ENCODE measurements at places on chromosomes 12 and 14.

- no peak for DNase-seq
Measured at GRCh38 chr12:15979096-15980092, 68.3 kb downstream of the DERA start.

GRCh38 chr12:28351414-28351813, 161.2 kb downstream of the CCDC91 start:
- DNase-seq = no peak

DNA sequence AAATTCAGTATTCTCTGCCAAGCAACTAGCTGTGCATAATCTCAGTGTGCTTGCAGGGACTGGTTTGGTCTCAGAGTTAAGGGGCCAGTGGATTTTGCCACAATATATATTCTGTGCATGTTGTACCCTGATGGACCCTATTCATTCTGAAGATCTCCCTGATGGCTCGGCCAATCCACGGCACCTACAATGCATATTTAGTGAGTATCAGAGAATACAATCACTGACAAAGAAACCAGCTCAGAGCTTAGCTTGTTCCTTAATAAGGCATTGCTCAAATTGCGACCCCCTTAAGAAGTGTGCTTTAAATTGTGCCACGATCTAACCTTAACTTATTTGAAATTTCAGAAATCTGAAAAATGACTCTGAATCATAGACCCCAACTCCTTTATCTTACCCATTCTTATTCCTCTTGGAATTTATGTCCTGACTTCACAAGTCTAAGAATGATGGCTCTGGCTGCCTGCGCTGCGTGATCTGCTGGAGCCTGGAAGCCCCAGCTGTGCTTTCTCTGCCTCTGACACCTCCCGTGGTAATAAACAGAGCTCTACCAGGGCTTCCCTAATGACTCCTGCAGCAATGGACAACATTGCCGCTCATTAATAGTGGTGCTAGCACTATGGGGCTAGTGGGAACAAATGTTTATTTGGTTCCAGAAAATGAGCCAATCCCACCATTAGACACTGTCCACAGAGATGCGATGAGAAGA, 9.0 kb upstream of the DCAF4 start:
- DNase-seq = no peak

GRCh38 chr12:127657036-127657435, 609.9 kb upstream of the TMEM132C start:
- DNase-seq = no peak

DNA sequence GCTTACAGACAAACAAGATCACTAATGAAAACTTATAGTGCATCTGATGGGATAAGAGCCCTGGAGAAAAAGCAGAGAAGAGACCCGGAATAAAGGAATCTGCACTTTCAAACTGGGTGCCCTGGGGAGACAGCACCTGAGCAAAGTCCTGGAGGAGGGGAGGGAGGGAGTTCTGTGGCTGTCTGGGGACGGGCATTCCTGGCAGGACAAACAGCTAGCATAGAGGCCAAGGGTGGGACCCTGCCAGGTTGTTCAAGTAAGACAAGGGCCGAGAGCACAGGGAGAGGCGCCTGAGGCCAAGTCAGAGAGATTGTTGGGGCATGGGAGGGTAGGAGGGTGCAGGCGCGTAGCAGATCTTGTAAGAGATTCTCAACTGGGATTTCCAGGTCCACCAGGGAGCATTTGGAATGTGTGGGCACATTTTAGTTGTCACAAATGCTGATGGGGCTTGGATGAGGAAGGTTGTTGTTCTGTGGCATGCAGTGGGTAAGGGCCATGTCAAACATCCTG, 14.2 kb downstream of the IQSEC3 start:
- no peak for DNase-seq

DNA sequence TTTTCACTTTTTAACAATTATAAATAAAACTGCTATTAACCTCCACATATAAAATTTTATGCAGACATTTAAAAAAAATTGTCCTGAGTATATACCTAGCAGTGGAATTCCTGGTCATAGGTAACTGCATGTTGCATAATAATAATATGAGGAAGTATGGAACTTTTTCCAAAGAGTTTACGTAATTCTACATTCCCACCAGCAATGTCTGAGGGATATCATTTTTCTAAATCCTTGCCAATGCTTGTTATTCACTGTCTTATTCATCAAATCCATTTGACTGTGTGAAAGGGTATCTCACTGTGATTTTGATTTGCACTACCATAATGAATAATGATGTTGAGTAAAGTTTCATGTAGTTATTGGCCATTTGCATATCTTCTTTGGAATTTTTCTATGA, 393.8 kb downstream of the LRFN5 start:
- DNase-seq = no peak

- DNase-seq = no peak
Measured at GRCh38 chr14:35499180-35499579, 34.8 kb upstream of the INSM2 start.

DNA sequence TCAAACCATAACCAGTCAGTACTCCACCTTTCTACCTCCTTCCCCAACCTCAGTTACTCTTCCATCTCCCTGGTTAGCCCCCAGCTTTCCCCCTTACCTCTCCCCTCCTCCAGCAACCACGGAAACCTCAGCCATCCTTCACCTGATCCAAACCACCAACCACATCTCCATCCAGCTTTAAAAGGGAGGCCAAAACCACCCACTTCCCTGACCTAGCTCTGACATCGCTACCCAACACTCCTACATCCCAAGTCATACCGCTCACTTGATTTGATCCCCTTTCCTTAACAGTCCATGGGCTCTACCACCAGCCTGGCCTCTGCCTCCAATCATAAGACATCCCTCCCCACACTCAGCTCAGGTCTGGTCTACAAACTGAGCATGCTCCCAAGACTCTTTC, 1.5 kb downstream of the RAB35 start:
- no peak for DNase-seq

DNA sequence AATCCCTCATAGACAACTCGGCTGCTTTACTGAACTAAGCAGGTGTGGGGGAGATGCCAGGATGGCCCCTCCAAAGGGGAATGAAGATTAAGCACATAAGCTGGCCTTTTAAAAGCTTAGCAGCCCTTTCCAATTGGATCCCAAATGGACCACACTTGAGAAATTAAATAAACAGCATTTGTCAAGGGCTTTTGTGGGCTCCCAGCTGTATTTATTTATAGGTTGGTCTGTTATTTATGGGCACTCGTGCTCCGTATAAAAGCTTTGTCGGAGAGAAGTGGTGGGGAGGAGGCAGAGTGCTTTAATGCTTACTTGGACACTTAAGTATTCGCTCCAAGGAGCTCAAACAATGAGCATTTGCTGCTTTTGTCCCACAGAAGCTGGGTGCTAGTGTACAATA, 580.2 kb downstream of the MED13L start:
- DNase-seq = no peak

DNA sequence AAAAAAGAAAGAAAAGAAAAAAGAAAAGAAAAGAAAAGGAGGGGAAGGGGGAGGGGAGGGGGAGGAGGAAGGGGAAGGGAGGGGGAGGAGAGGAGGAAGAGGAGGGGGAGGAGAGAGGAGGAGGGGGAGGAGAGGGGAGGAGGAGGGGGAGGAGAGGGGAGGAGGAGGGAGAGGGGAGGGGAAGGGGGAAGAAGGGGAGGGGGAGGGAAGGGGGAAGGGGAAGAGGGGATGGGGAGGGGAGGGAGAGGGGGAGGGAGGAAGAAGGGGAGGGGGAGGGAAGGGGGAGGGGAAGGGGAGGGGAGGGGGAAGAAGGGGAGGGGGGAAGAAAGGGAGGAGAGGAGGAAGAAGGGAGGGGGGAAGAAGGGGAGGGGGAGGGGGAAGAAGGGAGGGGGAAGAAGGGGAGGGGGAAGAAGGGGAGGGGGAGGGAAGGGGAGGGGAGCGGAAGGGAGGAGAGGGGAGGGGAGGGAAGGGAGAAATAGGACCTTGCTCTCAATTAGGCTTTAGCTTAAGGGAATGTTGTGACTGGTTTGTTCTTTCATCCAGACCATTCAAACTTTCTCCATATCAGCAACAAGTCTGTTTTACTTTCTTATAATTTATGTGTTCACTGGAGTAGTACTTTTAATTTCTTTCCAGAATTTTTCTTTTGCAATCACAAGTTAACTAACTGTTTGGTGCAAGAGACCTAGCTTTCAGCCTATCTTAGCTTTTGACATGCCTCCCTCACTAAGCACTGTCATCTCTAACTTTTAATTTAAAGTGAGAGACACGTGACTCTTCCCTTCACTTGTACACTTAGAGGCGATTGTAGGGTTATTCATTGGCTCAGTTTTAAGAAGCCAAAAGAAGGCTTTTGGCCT, 76.5 kb upstream of the EGLN3 start:
- no peak for DNase-seq

DNA sequence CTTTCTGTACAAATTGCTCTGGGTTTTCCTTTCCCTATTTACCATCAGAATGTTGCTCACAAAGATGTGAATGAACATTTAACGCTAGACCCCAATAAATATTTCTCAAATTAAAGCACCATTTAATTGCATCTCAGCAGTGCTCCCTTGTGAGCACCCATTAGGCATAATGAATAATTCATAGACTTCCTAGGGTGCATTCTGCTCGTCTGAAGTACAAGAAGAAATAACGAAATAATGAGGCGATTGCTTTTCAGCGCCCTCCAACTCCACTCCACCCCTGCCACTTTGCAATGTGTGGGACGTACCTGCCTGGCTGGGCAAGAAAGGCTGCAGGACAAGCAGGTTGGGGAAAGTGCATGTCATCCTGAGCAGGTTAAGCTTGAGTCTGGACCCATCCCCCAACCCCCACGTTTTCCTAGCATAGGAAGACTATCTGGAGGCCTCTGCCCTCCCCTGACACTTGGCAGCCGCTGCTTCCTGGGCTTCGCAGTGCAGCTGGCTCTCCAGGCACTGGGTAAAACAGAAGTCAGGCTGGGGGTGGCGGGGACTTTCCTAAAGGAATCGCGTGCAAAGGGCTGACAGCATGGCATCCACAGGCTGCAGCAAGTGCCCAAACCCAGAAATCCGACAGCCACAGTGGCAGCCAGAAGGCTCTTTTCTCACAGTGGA, 253.7 kb downstream of the DUSP6 start:
- DNase-seq = no peak

GRCh38 chr12:116299064-116299463, 21.6 kb upstream of the MED13L start:
- DNase-seq = no peak

DNA sequence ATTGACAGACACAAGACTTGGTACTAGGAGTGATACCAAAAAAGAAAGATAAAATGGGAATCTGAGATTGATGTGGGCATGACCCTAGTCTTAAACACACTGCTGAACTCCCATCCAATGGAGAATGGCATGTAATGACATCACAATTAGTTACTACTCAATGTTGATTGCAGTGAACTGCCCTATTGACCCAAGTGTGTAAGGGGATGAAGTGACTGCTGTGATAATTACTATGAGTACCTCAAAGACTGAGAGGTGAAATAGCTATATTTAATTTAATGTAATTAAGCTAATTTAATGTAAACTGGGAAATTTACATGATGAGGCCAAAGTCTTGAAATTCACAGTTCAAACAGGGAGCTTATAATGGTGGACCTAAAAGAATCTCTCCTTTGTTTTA, at the start of gene ADAM20:
Gene ADAM20, minus strand, starts transcription at position 101 of the 400 bp plus-strand sequence. CDS start 10,247 bp downstream, outside the sequence.
- DNase-seq = no peak

GRCh38 chr14:77738559-77739250, 22.3 kb downstream of the SNW1 start:
- no peak for DNase-seq

GRCh38 chr12:70543444-70543843, 93.8 kb downstream of the PTPRB start:
- DNase-seq = no peak

DNA sequence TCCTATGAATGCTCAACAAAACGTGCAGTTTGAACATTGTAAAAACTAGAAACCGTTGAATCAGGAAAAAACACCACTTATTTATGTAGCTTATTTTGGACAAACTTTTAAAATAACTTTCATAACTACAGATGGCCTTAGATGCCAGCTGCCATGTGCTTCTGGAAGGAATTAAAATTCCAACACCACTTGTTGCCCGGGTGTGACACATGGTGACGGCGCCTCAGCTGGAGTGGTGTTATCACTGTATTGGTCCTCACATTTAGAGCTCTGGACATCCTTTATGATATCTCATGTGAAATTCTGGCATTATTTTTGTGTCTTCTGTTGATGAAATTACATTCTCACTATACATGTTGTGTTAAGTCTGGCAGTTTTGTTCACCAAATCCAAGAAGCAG, 211.0 kb downstream of the IPO8 start:
- DNase-seq = no peak

DNA sequence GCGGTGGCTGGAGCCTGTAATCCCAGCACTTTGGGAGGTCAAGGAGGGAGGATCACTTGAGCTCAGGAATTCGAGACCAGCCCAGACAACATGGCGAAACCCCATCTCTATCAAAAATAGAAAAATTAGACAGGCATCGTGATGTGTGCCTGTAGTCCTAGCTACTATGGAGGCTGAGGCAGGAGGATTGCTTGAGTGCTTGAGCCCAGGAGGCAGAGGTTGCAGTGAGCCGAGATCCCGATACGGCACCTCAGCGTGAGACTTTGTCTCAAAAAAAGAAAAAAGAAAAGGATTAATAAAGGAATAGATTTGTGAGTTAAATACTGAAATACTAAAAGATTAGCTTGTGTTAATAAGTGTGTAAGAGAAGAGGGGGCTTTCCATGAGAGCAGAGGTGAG, 29.4 kb downstream of the RPGRIP1 start:
- no peak for DNase-seq

DNA sequence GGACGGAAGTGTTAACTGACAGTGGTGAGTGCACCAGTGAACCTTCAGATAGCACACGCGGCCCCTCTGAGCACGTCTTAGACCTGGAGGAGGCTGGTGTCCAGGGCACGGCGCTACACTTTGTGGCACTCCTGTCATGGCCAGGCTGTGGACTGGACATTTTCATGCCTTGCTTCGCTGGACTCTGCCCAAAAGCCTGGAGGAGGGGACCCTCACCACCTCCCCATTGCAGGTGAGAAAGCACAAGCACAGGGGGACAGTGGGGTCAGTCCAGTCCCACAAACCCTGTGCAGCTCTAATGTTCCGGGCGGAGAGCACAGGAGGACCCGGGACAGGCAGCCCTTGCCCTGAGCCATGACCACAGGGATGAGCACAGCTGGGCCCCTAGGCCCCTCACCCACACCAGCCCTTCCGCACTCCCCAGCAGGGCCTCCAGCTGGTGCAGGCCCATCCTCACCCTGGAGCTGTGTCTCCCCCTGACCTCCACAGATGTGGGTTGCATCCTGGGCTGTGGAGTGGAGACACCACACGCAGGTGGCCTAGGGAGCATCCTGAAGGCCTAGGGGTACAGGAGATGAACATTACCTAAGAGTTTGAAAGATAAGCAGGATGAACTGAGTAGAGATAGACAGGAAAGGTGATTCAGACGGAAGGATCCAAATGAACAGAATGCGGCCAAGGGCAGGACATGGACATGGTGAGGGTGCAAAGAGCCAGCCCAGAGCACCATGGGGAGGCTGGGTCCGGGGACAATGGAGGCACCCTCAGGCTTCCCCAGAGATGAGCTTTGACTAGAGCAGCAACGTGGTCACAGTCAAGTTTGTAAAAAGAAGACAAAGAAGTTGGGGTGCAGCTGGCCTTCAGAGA, 132.8 kb downstream of the BCL11B start:
- no peak for DNase-seq

DNA sequence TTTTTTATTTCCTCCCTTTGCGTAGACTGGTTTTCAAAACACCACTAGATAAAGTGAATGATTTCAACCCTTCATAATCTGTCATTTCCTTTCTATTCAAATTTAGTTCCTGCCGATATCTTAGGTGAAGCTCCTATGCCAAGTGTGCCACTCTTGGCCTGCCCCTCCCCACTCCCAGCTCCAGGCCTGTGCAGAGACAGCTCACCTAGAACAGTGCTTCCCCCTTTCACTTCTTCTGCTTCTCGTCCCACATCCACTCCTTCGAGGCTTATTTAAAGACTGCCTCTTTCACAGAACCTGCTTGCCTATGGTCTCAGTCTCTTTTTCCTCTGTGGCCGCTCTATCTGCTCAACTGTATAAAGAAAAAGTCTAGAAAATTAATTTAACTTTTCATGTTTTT, 473.8 kb downstream of the RAD51B start:
- DNase-seq = no peak

Measured in activated naive CD4-positive, alpha-beta T cell (primary cell).